ENCODE measurements at places on chromosomes 13 and 19.

DNA sequence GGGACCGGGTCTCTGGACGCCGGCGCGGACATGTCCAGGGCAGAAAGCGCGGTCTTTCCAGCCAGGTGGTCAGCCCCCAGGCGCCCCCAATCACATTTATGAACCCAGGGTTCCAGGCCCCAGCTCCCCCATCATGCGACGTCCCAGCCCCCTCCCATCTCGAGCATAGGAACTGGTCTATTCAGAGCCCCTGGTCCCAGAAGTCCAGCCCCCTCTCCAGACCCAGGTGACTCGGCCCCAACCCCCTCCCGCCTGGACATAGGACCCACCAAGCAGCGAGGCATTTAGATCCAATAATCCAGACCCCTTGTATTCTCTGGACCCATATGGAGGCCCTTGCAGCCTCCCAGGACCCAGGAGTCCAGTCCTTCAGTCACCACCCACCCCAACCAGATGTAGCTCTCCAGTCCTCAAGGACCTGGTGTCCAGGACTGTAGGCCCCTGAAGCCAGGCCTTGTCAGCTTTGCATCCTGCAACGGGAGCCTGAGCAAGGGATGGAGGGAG is 501 bp downstream of the APLP1 start:
- no peak for DNase-seq

DNA sequence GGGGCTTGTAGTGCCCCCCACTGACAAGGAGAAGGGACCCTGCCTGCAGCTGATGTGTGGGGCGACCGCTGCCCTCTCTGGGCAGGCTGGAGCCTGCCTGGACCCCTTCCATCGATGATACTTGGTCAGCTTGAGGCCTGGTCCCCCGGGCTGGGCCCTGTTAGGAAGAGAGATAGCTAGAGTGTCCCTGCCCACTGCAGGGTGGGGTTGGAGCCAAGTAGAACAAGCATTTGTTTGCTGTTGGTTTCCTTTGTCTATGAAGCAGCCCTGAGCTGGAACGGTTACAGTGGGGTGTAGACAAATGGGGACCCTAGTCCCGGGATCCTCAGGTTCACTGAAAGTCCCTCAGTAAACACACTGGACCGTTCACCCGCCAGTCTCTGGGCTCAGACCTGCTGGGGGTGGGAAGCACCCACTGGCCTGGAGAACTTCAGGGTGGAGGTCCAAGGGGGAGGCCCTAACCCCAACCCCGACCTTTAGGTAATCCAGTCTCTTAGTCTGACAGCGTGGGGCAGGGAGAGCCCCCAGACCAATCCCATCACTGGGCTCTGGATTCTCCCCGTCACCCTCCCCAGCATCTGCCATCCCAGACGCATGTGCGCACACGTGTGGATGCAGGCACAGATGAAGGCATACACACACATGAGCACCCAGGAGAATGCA is 204.8 kb upstream of the ZNF536 start:
- DNase-seq = no peak

- DNase-seq = no peak
Measured at GRCh38 chr13:78460176-78460575, 143.2 kb downstream of the POU4F1 start.

DNA sequence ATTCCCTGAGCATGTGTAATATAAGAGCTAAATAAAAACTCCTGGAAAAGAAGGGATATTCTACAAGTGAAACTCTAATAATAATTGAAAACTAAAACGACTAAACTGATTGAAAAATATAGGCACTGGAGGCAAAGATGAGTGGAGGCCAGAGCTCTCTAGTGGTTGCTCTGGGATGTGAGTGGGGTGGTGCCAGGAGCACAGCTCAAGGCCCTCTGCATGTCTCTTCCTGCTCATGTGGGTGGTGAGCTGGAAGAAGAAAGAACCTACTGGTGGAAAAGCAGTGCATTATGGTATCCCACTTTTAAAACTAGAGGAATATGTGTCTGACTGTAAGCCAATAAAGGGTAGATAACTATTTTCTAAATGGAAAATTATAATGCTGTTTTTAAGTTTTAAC is 15.8 kb upstream of the ARHGEF7 start:
- DNase-seq = no peak

GRCh38 chr13:101019126-101019525 is 344.5 kb upstream of the TMTC4 start:
- DNase-seq = no peak

GRCh38 chr13:43235028-43235427 is 211.6 kb downstream of the DNAJC15 start:
- no peak for DNase-seq

GRCh38 chr13:31349156-31349555 is 149.4 kb downstream of the B3GLCT start:
- no peak for DNase-seq

DNA sequence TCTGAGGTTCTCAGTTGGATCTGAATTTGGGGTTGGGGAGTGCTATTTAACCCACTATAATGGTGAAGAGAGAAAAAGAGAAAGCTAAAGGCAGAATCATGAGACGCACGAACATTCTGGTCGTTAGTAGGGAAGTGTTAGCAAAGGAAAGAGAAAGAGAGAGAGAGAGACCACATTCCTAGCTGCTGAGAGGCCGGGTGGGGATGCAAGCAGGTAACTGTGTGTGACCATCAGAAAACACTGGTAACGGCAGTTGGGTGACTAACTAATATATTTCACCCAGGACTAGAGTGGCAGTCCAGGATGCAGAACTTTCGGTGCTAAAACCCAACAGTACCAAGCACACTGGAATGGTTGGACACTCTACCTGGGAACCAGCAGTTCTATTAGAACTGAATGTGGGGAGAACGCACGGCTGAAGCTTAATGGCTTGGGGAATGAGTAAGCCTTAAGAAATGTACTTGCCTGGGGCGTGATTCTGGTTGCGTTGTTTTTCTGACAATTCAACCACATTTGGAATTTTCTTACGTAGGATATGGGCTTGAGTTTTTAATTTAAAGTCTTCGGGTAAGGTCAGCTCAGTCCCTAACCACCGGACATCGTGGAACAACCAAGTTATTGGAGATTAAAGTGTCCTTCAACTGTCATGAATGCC is 130.2 kb downstream of the DNAJC15 start:
- DNase-seq = no peak

DNA sequence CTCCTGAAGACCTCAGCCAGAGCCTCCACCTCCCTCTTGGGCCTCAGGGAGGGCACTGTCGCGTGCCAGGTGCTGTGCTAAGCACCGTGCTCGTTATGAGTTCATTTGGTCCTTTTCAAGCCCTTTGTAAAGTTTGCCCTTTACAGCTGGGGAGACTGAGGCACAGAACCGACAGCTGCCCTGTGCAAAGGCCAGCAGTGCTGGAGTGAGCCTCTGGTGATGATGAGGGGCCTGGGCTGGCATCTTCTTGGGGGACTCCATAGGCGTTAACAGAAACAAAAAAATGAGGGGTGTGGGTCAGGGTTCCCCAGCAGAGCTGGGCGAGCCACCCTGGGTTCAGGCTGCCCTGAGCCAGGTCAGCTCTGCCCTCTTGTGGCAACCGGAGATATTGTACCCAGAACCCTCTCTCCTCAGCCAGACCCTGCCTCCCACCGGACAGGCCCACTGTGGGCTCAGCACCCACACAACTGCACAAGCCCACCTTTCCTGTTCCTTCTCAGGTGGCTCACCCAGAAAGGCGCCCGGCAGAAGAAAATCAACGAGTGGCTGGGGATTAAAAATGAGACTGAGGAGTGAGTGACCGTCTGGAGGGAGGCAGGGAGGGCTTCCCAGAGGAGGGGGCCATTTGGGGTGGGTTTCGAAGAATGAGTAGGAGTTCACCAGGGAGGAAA is 5.5 kb upstream of the IFI30 start:
- DNase-seq = no peak

DNA sequence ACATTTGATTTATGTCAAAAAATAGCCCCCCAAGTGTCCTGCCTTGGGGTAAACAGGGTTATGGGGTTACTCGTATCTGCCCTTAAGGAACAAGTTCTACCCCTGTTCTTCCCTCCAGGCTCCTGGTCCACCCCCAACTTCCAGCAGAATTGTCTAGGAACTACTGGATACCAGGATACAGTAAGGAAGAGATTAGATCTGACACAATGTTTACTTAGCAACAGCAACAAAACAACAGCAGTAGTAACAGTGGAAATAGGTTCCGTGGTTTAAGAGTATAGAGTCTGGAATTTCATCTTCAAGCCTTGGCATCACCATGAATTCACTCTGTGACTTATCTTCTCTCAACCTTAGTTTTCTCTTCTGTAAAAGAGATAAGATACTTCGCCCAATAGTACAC is 1.7 kb upstream of the FAM98C start:
- no peak for DNase-seq

DNA sequence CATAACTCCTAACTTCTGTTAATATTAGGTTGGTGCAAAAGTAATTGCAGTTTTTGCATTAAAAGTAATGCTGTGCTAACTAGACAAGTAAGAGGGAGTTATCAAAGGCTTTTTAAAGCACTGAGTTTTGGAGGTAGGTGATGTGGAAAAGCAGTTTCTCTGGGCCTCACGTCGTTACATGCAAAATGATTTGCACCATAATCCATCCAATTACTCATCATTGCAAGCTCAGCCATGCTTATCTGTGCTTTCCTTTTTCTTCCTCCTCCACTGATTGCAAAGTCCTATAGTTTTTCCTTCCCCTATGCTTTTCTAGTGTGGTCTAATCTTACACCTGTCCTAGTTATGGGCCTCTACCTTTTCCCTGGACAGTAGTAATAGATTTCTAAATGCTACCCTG is 35.4 kb upstream of the INTS6 start:
- no peak for DNase-seq

DNA sequence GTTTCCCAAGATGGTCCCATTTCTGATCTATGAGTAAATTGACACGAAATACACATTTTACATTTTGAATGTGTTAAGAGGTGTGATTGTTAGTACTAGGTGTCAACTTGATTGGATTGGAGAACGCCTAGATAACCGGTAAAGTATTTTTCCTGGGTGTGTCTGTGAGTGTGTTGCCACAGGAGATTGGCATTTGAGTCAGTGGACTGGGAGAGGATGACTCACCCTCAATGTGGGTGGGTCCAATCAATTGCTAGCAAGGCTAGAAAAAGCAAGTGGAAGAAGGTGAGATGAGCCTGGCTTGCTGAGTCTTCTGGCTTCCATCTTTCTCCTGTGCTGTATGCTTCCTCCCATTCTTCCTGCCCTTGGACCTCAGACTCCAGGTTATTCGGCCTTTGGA is 960.7 kb upstream of the PCDH9 start:
- no peak for DNase-seq

DNA sequence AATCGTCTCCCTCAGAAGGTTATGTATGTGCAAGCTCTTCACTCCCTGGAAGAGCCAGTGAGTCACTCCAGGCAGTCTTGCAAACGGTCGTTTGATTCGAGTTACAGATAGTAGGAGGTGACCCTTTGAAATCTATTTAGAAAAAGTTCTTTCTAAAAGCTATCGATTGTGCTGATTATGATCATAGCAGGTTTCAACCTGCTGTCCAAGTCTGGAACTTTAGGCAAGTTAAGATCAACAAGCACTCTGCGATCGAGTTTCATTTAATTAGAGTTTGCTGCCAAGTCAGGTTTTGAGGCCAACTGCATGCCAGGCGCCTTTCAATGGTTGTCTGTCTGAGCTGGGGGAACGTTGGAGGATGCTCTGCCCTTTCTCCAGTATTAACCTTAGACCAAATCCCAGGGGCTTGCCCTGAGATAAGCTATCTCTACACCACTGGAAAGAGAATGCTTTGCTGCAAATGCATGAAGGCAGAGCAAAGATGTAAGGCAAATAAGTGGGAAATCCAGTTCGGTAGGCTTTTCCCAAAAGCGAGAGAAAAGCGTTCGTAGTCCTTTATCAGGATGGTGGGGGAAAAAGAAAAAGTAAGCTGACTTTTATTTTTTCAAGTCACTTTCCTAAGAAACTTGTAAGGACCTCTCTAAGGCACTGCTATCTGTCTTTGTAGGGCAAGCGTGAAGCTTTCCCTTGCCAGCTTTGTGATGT is 287.5 kb downstream of the ATP8A2 start:
- DNase-seq = no peak

DNA sequence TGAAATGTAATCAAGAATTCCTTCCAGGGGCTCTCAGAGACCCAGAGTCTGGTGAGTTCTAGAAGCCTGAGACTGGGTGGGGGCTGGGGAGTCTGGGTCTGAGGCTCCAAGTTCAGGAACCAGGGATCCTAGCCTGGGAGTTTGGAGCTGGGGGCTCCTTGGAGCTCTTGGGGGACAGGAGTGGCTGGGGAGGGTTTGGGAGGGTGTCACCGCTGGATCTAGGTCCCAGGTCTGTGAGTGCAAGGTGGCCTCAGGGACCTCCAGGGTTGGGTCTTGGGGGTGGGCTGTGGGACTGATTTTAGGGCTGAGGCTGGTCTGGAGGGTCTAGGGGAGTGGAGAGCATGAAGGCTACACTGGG is 1.1 kb downstream of the SYCN start:
- DNase-seq = no peak

DNA sequence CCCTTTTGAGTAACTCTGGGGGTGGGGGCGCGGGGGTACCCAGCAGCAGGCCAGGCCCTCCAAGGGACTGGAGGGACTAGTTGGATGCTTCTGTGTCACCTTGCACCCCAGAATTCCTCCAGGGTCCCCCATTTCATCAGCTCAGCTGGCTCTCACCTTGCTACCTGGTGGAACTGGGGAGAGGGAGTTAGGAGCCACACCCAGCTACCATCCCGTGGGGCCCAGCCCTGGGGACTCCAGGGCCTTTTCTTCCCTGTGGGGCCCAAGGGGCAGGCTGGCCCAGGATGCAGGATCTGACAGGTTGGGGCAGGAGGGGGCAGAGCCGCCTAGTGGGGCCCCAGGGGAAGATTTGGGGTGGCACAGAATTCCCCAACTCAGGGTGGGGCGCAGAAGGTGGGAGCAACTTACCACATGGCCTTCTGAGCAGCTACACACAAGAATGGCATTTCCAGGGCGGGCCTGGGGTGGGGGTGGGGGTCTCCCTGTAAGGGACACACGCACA is 32.8 kb upstream of the NANOS3 start:
- no peak for DNase-seq

GRCh38 chr19:19366434-19367396 is 38.8 kb upstream of the GATAD2A start:
- peak; percentile 77 for DNase-seq

GRCh38 chr19:34353546-34353945 is 11.4 kb upstream of the GPI start:
- no peak for DNase-seq

DNA sequence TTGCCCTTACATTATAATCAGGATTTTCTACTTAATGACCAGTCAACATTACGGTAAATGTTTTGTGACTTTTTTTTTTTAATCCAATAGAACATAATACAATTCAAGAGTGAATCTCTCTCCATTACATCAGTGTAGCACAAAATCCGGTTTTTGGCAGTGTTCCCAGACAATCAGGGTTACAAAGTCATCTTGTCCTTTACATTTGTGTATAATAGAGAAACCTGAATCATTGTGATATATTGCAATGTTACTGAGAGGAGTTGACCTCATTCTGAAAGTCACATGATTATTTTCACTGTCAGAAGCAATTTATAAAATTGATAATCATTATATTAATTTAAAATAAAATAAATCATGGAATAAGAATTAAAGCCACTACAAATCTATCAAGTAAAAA is 1346.0 kb upstream of the SPRY2 start:
- DNase-seq = no peak

Data from right lobe of liver (tissue), 6 donors.